ENCODE measurements at places on chromosomes 4 and X.

DNA sequence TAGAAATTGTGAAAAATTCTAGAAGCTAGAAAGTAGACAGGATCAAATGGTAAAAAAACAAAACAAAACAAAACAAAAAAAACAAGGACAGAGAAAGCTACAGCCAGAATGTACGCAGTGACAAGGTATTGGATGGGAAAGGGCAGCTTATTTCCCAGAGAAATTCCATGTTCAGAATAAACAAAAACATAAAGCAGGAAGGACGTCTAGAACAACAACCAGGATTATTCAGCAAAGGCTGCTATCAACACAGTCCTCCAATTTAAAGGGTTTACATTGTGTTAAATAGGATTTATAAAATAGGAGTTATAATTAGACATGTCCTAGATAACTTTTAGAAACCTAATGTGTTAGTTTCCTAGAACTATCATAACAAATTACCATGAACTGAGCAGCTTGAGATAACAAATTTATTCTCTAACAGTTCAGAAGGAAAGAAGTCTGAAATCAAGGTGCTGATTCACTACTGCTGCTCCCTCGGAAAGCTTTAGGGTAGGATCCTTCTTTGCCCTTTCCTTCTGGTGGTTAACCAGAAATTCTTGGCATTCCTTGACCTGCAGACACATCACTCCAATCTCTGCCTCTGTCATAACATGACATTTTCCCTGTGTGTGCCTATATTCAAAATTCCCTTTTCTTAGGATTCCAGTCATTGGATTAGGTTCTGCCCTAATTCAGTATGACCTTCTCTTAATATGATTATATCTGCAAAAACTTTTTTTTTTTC is 175.6 kb downstream of the SNCA start:
- DNase-seq, result no peak

DNA sequence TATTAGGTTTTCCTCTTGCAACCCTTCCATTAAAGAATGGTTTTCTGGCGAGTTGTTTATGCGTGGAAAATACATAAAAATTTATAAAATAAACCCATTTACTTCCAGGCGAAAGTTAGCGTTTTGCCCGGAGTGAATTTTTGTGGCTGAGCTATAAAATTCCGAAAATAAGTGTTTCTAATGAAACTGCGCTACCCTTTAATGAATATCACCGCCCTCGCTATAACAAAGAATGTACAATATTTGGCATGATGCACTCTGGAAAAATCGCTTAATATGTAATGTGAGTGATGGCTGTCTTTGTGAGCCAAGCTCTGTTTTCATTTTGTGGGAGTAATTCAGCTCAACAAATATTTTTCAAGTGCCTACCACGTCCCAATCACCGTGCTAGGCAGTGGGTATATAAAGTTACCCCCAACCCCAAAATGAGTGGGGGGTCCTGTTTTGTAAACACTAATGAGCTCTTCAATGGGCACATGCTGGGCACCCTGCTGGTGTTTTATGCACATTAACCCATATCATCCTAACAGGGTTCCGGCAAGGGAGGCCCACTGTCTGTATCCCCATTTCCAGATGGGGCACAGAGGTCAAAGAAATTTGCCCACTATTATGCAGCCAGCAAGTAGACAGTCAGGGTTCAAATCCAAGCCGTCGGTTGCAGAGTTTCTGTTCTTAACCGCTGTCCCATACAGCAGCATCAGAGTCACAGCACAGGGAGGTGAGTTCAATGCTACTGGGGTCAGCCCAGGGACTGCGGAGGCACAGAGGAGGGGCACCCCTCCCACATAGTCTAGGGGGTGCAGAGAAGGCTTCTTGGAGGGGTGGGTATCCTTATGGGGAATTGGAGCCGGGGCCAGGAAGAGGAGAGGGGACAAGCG is 65.7 kb upstream of the STX18 start:
- DNase-seq, result no peak

- DNase-seq, result no peak
Observed at GRCh38 chr4:94957030-94957429, 199.3 kb downstream of the BMPR1B start.

DNA sequence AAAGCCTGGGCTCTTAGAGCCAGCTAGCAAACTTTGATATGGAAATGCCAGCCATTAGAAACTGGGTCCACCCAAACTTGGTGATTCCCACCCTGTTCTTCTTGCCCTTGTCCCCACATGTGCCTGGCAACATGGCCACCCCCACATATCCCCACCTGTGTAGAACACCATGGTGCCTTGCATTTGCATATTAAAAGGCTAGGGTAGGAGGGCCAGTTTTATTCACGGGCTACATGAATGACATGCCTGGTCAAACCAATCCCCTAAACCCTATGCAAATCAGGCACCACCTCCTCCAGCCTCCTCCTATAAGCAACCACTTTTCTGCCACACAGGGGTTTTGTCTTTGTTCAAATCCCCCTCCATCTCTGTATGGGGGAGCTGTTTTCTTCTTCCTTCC is 104.9 kb downstream of the CLNK start:
- DNase-seq, result no peak
